CD4-positive, alpha-beta T cell treated with Interleukin-1 beta for 1 hour (primary cell): ENCODE measurements at places on chromosomes 11 and 22.

DNA sequence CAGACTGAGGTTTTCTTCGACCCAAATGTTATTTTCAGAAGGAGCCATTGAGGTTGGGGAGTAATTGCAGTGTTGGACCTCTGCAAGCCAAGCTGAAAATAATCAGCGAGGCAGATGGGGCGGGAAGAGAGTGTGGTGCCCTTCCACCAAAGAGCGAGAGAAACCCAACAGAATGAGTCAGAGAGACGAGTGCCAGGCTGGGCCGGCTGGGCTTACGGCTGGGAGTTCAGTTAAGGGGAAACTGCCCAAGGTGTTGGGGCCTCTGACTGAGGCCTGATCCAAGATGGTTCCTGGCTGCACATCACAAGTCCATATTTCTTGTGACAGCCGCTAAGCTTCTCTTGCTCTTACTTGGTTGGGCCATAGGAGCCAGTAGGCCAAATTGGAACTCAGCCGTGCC, 30.4 kb upstream of the CREB3L1 start:
- DNase-seq, result no peak

DNA sequence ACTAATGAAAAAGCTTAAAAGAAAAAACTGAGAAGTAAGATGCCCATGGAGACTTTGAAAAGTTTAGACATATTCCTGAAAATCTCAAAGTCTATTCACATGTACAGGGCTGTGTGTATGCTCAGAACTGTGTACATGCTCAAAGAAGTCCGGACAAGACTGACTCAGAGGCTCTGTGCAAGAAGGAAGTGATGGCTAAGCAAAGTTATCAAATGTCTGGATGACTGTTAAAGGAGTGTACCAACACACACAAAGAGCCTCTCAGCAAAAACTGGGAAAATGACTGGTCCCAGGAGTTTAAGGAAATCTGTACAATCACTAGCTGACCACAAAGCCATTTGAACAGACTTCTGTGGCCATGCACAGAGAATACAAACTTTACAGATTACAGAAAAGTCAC, 33.1 kb upstream of the ARHGAP32 start:
- no peak for DNase-seq

GRCh38 chr11:82507288-82507687, 226.4 kb downstream of the FAM181B start:
- DNase-seq, result no peak

DNA sequence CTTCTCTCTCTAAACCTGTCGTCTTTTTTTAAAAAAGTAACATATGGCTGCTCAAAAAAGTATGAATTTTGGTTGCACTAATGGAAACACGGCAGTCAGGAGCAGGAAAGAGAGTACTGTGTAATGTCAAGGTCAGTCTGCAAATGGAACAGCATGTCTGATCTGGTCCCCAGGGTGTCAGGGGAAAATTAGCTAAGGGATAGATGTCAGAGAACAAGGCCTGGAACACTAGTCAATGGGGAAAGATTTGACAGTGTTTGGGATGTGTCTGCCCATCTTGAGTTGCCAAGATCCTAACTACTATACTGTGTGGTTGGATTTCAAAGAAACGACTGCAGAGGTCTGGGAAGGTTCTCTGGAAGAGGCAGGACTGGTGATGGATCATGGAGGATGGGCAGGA, 65.7 kb upstream of the PHOX2A start:
- no peak for DNase-seq

DNA sequence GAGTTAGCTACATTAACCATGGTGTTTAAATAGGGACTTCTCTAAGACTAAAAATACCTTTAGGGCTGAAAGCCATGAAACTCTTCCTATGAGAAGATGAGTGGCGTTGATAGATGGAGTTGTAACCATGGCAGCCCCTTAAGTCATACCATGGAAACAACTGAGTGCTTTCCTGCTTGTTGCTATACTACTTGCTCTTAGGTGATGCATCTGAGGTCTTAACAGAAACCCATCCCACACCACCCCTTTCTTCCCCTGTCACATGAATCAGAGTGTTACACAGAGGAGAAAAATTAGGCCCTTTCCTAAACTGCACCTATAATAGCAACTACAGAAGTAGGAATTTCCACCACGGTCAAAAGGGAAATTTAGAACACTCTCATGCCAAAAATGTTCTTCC, 64.3 kb upstream of the ZC3H12C start:
- DNase-seq, result no peak

GRCh38 chr11:109320595-109320994, 101.4 kb upstream of the C11orf87 start:
- no peak for DNase-seq

- no peak for DNase-seq
Observed at GRCh38 chr11:121437686-121438078, 14.4 kb upstream of the SORL1 start.

- DNase-seq, result no peak
Observed at GRCh38 chr11:109892321-109892794, 200.8 kb upstream of the ZC3H12C start.

DNA sequence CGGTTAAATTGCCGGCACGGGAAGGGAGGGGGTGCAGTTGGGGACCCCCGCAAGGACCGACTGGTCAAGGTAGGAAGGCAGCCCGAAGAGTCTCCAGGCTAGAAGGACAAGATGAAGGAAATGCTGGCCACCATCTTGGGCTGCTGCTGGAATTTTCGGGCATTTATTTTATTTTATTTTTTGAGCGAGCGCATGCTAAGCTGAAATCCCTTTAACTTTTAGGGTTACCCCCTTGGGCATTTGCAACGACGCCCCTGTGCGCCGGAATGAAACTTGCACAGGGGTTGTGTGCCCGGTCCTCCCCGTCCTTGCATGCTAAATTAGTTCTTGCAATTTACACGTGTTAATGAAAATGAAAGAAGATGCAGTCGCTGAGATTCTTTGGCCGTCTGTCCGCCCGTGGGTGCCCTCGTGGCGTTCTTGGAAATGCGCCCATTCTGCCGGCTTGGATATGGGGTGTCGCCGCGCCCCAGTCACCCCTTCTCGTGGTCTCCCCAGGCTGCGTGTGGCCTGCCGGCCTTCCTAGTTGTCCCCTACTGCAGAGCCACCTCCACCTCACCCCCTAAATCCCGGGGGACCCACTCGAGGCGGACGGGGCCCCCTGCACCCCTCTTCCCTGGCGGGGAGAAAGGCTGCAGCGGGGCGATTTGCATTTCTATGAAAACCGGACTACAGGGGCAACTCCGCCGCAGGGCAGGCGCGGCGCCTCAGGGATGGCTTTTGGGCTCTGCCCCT, 529 bp upstream of the CCND1 start:
- no peak for DNase-seq

- no peak for DNase-seq
Observed at GRCh38 chr11:32087597-32087996, 3.3 kb upstream of the RCN1 start.

GRCh38 chr11:71383461-71383860, 64.7 kb downstream of the DHCR7 start:
- no peak for DNase-seq

GRCh38 chr11:27357250-27357649, 5.8 kb downstream of the CCDC34 start:
- DNase-seq, result no peak

DNA sequence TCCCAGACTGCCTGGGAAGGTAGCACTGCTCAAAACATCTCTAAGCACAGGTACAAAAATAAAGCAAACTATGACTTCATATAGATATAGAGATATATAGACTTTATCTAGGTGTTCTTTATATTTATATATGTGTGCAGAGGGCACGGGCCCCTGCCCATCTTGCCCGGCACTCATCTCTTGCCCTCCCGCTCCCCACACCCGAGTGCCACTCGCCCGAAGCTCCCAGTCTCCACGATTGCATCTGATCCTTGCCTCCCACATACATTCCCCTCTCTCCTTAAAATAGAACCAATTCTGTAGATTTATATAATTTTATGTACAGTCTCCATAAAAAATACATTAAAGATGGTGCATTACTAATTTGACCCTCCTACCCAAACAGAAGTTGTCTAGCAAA, 55.5 kb downstream of the IGSF9B start:
- no peak for DNase-seq

- DNase-seq, result no peak
Observed at GRCh38 chr11:45881708-45882368, 3.6 kb upstream of the MAPK8IP1 start.

DNA sequence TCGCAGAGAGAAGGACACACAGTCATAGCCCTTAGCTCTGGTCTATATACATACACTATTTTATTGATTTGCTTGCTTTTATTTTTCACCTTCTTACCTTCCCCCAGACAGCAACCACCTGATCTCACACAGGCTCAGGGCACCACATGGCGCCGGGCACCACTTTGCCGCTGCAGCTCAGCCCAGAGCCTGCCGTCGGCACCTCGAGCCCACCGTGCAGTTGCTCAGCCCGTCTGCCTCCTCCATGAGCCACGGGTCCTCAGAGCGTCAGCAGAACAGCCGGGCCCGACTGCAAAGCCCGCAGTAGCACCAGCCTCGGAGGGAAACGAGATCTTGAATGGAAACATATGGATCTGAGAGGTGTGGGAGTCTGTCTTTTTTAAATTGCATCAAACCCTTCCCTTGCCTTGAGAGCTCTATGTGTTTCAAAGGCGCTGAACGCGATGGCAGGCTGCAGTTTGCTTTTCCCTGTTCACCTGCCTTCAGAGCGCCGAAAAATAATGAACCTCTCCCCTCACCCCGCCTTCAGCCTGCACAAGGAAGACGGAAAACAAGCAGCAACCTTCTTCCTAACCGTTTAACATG, 505.4 kb downstream of the MN1 start:
- DNase-seq, result no peak

GRCh38 chr11:5992150-5992549, 5.4 kb upstream of the OR52L1 start:
- no peak for DNase-seq

GRCh38 chr11:63829823-63830489, 9.0 kb upstream of the MARK2 start:
- DNase-seq, result no peak

- no peak for DNase-seq
Observed at GRCh38 chr11:34909955-34910354, 6.2 kb downstream of the APIP start.
